ENCODE measurements at places on chromosomes 4 and X.

DNA sequence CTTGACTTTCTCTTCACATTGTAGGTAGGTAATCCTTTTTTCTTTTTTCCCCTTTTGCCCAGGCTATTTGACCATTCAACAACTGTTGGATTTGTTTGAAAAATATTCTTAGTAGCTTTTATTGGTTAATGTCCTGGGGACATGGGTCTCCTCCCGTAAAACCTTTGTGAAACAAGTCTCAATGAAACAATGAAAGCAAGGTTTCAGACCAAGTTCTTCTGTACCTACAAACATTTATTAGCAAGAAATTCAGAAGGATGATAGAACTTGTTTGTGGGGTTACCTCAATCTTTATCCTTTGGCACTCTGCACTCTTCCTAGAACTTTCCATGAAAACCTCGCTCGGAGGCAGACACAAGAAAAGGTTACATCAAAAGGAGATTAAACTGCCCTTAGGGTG is 190.7 kb upstream of the ANK2 start:
- no peak for DNase-seq

DNA sequence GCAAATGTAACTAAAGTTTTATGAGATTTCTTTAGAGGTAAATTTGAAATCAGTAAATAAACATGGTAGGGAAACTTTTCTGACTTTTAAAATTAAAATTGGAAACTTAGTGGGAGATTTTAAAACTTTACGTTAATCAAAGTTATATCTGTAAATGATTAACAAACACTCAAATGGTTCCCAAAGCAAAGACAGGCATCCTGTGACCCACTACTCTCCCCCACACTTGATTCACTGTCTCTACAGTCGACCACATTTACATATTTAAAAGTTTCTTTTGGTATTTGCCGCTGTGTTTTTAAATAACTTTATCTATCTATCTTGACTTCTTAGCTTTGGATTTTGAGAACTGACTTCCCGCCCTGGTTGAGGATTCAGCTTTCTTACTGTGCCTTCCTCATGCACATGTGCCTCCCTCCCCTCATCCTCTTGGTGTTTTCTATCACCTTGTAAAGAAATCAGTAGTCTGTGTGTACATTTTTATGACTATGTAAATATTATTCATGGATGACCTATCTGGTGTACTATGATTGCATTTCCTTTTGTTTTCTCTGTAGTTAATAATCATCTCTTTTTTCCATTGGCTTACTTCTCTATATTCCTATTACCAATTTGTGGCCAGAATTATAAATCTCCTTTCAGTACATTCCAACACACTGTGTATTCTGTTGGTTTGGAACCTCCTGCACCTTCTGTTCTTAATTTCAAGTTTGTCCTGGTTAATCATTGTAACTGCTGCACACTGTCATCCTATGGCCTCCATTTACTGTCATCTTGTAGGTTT is 72.6 kb downstream of the WWC2 start:
- DNase-seq, result no peak

GRCh38 chr4:56701161-56701480 is 20.0 kb upstream of the HOPX start:
- no peak for DNase-seq

GRCh38 chr4:164572877-164573279 is 181.1 kb upstream of the SMIM31 start:
- no peak for DNase-seq

DNA sequence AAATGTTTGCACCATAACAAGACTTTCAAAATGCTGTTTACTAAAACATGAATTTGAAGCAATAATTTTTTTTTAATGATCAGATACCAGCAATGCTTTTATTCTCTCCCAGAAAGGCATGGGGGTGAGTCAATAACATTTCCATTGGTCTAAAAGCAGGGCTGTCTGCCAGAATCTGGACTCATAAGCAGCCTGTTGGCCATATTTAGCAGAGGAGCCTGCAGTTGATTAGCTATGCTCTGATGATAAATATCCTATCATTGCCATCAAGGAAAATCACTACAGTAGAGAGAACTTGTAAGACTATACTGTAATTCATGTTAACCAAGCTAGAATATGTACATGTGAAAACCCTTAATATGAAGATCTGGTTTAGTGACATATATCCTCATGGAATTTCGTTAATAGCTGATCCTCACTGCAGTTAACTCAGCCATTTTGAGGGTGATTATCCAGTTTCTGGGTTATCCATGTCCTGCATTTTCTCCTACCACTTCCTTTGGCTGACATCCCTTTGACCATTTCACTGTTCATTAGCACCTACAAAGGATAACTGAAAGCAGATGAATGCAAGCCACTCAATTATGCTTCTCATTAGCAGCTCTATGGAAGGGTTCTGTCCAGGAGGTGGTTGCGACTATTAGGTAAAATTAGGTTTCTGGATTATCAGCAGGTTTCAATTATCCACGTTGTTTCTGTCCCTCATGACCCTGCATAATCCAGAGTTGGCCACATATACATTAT is 72.9 kb upstream of the DIAPH2 start:
- DNase-seq, result no peak

DNA sequence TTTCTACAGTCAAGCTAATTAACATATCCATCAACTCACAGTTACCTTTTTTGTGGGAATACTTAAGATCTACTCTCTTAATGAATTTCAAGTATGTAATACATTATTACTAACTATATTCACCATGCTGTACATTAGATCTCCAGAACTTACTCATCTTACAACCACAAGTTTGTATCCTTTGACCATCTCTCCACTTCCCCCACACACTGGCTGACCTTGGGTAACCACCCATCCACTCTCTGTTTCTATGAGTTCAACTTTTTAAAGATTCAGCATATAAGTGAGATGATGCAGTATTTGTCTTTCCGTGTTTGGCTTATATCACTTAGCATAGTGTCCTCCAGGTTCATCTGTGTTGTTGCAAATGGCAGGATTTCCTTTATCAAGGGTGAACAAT is 30.5 kb upstream of the MAGED1 start:
- no peak for DNase-seq

GRCh38 chrX:151393514-151393913 is 3.5 kb upstream of the VMA21 start:
- DNase-seq, result no peak

GRCh38 chr4:47383829-47384427 is 79.6 kb downstream of the COMMD8 start:
- DNase-seq, result peak; percentile 9

DNA sequence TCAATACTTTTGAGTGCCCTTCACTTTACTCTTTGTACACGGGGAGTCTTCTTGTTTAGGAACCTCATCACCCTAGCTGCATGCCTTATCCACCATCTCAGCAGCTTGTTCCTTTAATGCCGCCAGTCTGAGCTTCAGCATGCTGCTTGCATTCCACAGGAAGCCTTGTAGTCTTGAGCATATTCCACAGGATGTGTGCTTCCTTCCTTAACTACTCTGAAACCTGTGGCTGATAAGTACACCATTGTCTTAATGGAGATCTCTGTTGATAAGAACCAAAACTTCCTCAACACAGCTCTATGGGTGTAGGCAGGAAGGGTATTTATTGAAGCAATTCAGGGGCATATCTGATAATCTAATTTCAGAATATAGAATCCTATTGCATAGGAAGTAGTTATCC is 24.4 kb upstream of the CCNI start:
- no peak for DNase-seq

DNA sequence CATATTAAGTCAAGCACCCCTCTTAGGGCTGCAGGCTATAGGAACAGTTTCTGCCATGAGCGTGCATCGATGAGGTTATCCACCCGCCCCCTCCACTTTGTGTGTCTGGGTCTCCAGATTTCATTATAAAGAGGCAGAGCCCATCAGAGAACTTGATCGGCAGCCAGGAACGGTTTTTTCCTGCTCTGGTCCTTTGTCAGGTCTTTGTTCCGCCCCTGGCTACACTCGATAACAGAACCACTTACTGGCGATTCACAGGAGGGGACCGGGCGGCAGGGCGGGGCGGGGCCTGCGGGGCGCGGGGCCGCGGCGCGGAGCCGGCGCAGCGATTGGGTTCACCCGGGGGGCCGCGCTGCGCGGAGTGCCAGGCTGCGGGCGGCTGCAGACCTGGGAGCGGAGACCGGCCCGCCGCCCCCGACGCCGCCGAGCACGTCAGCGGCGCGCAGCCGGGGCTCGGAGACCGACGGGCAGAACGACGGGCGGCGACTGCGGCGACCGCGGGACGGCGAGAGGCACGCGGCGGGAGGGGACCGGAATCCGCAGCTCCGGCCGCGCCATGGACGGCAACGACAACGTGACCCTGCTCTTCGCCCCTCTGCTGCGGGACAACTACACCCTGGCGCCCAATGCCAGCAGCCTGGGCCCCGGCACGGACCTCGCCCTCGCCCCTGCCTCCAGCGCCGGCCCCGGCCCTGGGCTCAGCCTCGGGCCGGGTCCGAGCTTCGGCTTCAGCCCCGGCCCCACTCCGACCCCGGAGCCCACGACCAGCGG is at the start of gene SLC10A4:
Gene SLC10A4, plus strand, starts transcription at position 338 of the 771 bp plus-strand sequence. Its CDS starts 219 bp downstream, at position 557.
- DNase-seq, result peak; percentile 52

GRCh38 chrX:153646620-153647373 is at the start of gene DUSP9:
DUSP9 (plus strand) TSS chrX:153647203; CDS start chrX:153647954, 751 bp downstream.
- peak; percentile 69 for DNase-seq

- peak; percentile 3 for DNase-seq
Observed at GRCh38 chrX:1385253-1386223, 6.4 kb downstream of the SLC25A6 start.

DNA sequence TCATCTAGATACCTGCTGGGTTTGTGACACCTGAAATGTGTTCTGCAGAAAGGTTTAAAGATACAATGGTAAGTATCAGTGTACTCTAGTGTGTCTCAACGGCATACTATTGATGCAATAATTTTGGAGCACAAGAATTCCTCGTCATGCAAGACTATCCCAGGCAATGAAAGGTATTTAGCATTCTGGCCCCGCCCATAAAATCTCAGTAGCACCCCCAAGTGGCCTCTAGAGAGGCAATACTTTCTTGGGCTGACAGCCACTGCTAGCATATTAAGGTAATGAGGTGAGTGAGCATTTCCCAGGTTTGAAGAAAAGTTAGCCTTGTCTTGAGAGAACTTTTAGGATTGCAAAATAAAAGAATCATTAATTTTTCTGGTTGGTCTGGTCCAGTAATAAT is 24.0 kb downstream of the TAB3 start:
- DNase-seq, result peak; percentile 31

- DNase-seq, result no peak
Observed at GRCh38 chrX:11733614-11734013, 24.4 kb upstream of the MSL3 start.

DNA sequence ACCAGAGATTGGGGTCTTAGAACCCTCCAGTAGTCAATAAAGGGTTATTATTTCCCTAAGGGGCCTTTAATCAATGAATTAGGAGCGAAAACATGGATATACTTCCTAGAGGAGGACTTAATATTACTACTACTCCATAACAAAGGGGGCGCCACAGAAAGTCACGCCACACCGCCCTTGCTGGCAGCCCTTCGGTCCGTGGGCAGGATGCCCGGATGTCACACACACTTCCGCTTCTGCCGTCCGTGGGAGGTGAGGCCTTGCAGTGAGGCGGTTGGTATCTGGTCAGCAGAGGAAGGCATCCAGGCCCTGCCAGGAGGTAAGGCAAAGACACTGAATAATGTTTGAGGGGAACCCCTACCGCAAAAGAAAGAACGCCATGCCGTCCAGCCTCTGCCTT is 436 bp downstream of the MAGEB10 start:
- DNase-seq, result no peak

DNA sequence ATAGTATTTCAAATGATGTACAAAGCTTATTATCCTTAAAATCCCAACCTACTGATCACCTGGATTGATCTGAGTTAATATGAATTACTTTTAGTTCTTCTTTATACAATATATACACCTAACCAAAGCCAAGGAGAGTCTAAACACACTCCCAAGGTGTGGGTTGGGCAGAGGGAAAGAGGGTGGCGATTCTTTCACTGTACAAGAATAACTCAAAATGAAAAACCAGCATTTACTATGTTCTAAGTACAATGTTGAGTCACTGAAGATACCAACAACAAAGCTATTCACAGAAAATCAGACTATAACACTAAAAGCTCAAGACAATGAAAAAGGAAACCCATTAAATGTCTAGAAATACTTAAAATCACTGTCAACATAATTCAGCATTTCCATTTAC is 46.6 kb downstream of the ANKRD17 start:
- DNase-seq, result no peak

GRCh38 chr4:5609306-5610007 is 98.9 kb downstream of the EVC2 start:
- DNase-seq, result no peak

DNA sequence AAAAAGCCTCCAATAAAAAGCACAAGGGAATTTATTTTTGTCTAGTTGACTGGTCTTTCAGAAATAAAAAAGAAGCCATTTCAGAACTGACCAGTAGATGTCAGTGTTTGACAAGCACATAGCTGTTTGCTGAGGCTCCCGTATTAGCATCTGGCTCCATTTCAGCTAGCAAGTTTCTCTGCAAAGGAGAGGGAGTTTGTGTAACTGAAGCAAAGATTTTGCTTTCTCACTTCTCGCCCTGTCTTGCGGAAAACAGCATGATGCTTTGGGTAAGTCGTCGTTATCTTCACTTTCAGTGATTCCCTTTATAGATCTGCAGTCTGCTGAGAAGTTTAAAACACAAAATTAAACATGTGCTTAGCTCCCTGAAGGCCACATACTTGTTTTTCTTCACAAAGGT is 85.5 kb downstream of the CT47B1 start:
- DNase-seq, result peak; percentile 75

- no peak for DNase-seq
Observed at GRCh38 chr4:962231-963208, 10.8 kb downstream of the DGKQ start.

DNA sequence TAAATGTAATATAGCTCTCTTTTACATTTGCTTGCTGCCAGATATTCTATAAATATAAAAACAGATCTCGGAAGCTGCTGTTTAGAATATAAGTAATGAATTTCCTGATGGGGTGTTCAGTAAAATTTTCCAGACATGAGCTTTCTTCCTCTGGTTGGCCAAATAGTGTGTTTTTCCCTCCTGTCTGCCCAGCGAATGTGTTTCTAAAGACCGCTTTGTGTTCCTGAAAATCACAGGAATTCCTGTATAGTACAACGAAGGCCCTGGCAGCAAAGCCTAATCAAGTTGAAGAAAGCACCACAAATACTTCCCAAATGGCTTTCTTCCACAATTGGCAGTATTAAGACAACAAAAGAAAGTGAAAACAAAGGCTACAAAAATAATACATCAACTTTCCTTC is 494.1 kb downstream of the INPP4B start:
- DNase-seq, result no peak

- no peak for DNase-seq
Observed at GRCh38 chrX:25166546-25166945, 150.8 kb upstream of the ARX start.

- no peak for DNase-seq
Observed at GRCh38 chrX:48913605-48914366, 2.3 kb upstream of the SLC35A2 start.

- DNase-seq, result no peak
Observed at GRCh38 chr4:157080605-157081004, 4.7 kb downstream of the GLRB start.

DNA sequence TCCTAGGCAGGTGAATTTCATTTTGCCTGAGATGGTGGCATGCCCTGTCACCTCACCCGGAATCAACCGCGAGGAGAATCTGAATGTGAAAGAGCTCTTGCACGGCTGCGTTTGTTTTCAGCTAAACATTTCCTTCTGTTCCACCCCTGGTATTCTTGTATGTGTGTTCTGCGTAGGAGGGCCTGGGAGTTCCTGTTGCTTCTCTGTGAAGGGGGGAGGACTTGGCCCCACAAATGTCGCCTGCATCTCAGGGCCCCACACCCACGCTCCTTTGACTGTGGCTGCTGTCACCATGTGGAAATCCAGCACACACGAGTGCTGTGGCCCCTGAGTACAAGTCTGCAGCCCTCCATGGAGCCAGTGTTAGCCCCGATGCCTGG is 45.8 kb upstream of the CLCN4 start:
- DNase-seq, result no peak

- DNase-seq, result no peak
Observed at GRCh38 chr4:149910177-149910576, 94.5 kb upstream of the IQCM start.

Measured in HEK293T (cell line).